Hematopoietic multipotent progenitor cell treated with erythropoietin and hydrocortisone succinate and interleukin-3 and kit ligand, for 17 days (in vitro differentiated cells): ENCODE measurements at places on chromosomes 11 and 22.

DNA sequence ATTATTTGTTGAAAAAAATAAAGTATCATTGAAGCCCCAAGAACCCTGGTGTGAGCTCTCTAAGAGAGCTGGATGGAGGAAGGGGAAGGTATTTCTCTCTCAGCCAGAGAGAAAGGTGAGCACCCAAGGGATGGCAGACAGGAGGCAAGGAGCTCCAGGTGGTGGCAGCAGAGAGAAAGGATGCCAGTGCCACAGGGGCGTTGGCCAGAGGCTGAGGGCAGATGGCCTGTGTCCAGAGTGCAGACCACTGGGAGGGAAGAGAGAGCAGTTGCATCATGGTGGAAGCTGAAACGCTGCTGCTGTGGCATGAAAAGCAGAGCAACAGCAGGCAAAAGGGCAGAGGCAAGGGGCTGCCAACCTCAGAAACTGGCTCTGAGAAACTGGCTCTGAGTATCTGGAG is 8.5 kb downstream of the SPON1 start:
- no peak for DNase-seq

- no peak for DNase-seq
Measured at GRCh38 chr11:28842716-28843115, 734.5 kb downstream of the METTL15 start.

GRCh38 chr11:94948070-94948617 is 25.2 kb downstream of the CWC15 start:
- DNase-seq, result no peak

- DNase-seq, result no peak
Measured at GRCh38 chr11:108914211-108914610, 249.3 kb downstream of the DDX10 start.

DNA sequence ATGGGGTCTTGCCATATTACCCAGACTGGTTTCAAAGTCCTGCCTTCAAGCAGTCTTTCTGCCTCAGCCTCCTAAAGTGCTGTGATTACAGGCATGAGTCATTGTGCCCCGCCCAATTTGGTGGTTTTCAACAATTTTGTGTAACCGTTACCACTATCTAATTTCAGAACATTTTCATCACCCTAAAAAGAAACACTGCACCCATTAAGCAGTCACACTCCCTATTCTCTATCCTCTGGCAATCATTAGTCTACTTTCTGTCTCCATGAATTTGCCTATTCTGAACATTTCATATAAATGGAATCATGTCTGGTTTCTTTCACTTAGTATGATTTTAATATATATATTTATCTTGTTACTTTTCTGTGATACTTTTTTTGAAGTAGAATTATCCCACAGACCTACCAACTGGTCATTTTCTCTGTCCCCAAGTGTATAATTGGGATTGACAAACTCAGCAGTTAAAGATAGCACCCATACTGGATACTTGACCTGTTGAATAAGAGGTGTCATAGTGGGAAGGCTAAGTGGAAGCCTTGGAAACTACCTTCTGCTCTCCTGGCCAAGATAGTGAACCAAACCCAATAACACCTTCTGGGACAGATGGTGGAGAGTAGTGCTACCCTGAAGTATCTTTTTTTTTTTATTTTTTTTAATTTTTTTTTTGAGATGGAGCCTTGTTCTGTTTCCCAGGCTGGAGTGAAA is 64.8 kb downstream of the STIM1 start:
- DNase-seq, result peak; percentile 60

GRCh38 chr22:39173787-39174497 is 21.5 kb upstream of the CBX7 start:
- no peak for DNase-seq

DNA sequence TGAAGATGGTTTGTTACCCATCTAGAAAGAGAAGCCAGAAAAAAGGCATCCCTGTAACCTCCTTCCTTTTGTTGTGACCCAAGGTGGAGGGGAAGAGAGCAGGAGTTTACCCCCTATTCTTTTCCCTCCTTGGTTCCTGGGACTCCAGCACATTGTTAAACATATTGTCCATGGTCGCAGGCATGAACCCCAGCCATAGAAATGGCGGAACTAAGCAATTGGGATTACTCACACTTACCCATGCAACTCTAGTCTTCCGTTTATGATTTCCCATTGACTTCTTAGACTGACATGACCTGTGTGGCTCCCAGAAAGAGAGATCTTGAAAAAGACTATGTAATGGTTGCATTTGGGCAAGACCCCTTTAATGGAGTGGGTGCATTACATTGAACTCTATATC is 45.4 kb downstream of the OR4C46 start:
- no peak for DNase-seq

- DNase-seq, result no peak
Measured at GRCh38 chr22:37930952-37931440, 22.4 kb downstream of the C22orf23 start.

DNA sequence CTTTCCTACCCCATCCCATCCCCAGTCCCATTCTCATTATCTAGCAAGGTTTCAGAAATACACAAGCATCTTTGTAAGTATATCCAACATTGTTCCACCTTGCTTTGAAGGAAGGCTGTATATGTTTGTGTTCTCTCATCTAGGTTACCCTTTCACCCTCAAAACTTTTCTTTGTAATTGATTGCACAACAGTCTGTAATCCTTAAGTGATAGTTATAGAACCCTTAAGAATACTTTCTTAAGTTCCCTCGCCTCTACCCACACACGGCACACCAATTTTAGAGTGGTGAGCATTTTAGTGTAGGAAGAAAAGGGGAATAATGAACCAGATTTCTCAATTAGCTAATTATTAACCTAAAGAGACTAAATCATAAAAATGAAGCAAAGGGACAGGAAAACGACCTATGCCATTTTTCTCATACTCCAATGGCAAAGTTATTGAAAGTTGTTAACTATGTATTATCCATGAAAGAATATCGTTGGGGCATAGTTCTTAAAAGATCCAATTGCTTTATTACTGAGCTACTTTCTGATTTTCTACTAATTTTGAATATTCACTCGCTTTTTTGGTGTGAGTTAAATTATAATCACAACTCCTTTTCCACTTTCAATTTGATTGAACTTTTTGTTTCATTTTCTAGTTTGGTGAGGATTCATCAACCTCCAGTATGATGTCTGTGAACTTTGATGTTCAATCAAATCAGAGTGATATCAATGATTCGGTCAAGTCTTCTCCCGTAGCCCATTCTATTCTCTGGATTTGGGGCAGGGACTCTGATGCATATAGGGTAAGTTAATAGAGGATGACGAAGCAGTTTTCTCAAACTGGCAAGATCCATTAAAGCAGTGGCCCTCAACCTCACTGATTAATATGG is 44.9 kb downstream of the TTC17 start:
- peak; percentile 15 for DNase-seq

GRCh38 chr11:10358696-10359095 is 53.8 kb downstream of the ADM start:
- DNase-seq, result no peak

DNA sequence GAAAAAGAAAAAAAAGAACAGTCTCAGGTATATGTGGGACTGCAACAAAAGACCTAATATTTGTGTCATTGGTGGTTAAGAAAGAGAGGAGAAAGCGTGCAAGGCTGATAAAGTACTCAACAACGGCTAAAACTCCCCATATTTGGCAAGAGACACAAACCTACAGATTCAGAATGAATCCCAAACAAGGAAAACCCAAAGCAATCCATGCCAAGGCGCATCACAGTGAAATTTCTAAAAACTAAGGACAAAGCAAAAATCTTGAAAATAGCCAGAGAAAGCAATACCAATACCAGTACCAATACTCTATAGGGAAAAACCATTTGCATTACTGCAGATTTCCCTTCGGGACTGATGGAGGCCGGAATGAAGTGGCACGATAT is 32.4 kb upstream of the SEPTIN5 start:
- DNase-seq, result no peak

DNA sequence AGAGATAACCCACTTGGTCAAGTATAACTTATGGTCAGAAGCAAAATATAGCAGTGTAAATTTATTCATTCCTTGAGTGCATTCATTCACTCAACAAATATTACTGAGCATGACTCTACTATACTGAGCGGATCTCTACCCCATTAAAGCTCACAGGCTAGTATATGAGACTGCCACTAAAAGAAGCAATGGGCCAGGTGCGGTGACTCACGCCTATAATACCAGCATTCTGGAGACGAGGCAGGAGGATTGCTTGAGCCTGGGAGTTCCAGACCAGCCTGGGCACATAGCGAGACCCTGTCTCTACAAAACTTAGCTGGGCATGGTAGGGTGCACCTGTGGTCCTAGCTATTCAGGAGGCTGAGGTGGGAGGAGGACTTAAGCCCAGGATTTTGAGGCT is 197.6 kb upstream of the BLID start:
- no peak for DNase-seq

DNA sequence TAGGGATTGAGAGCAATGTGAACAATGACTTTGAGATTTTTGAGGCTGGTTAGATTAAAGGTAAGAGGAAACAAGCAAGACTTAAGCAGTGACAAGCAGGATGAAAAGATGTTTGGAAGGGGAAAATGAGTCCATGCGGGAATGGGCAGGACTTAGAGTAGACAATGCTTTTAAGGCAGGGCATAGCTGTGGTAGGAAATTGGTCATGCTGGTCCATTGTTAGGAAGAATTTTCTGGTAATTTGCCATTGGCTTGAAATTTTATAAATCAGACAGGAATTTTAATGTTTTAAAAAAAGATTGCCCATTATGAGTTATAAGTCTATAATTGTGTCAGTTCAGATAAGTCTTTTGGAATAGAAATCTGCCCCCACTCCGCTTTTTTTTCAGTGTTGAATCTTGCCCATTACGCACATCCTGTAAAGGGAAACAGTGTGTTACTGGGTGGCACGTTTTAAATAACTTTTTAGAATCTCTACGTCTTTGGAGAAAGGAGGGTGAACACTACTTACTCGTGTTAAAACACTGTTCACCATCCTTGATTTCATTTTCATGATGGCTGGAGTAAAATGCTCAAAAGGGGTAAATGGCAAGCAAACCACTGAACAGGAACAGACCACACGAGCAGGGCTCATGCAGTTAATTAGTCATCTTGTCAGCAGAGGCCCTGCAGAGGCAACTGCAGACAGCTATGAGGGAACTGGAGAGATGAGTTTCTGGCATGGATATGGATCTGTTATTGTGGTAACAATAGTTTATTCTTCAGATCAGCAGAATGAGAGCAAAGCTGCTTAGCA is 25.0 kb downstream of the SWAP70 start:
- DNase-seq, result no peak

DNA sequence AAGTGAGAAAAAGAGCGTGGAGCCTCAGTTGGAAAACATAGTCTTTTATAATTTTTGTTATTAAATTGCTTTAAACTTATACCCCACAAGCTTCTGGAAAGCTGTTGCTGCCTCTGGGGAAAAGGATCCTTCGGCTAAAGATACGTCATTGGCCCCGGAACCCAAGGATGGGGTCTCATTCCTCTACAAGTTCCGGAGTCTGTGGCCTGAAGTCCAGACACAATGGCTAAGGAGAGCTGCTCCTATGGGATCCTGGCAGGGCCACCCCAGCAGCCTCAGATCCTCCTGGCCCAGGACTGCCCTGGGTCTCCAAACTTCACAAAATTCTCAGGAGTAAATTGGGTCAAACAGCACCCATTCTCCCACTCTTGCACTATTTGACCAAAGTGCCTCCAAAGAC is 5.9 kb downstream of the WT1 start:
- no peak for DNase-seq

GRCh38 chr22:26610072-26610958 is 7.5 kb downstream of the CRYBB1 start:
- no peak for DNase-seq

GRCh38 chr11:128335729-128336128 is 251.6 kb downstream of the ETS1 start:
- no peak for DNase-seq

- no peak for DNase-seq
Measured at GRCh38 chr11:28393348-28393747, 285.2 kb downstream of the METTL15 start.

GRCh38 chr11:19336331-19336730 is 95.6 kb upstream of the E2F8 start:
- no peak for DNase-seq

GRCh38 chr22:29175312-29175835 is 30.3 kb upstream of the EMID1 start:
- DNase-seq, result no peak

DNA sequence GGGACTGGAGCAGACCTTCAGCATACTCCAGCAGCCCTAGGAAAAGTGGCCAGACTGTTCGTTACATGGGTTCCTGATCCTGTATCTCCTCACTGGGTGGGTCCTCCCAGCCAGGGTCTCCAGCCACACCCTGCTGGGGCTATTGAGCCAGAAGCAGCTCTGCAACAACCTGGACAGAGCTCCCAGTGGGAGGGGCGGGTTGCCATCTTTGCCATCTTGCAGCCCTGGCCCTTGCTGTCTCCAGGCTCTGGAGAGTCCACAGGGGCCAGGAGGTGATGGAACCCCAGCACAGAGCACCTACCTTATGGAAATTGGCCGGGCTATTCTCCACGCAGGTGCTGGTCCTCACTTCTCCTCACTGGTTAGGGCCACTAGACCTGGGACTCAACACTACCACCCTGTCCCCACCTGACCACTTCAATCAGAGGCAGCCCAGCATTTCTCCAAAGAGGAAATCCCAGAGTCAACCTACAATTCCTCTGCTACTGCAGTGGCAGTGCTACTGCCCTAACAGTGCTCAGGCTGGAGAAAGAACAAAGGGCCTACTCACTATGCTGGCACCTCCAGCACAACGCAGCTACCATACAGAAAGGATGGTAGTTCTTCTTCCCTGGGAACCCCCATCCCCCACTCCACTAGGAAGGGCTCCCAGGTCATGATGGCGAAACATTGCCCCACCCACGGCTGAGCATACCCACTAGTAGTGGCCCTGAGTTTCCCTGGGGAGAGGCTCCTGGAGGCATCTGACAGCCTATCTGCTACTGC is 290.2 kb upstream of the NCAM1 start:
- DNase-seq, result no peak

GRCh38 chr11:95084509-95084908 is 5.1 kb upstream of the ENDOD1 start:
- no peak for DNase-seq

GRCh38 chr11:73393479-73394415 is 17.5 kb downstream of the RELT start:
- DNase-seq, result peak; percentile 75

GRCh38 chr22:34113381-34113780 is 193.1 kb upstream of the LARGE1 start:
- no peak for DNase-seq

- DNase-seq, result no peak
Measured at GRCh38 chr11:121282886-121283502, 9.6 kb upstream of the SC5D start.

DNA sequence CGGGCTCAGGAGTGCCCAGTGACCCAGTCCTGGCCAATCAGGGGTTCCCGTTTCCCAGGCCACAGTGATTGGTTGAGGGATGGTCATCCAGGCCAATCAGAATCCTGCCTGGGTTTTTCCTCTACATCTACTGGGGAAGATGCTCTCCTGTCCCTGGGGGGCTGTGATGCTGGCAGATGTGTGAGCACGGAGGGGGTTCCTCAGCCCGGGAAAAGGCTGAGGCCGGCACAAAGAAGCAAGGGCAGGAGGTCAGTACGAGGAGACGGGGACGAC is 171.2 kb downstream of the CTTN start:
- no peak for DNase-seq

DNA sequence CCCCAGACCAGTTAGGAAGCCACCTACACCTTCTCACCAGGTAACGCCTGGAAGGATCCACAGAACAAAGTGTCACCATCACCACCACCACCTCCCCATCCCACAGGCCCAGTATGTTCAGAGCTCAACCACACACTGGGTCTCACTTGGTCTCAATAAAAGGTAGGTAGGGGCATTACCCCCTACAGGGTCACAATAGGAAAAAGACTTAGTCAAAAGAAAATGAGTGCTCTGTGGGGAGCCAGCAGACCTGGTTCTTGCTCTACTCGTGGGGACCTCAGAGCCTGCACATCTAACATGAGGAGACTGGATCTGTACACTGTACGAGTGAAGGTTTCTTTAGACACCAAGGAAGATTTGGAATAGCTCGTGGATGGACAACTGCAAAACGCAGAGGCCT is 49.3 kb downstream of the HIRA start:
- DNase-seq, result no peak
